ENCODE measurements at places on chromosomes 16 and 17.

- no peak for DNase-seq
Measured at GRCh38 chr17:27157898-27158297, 136.0 kb upstream of the WSB1 start.

DNA sequence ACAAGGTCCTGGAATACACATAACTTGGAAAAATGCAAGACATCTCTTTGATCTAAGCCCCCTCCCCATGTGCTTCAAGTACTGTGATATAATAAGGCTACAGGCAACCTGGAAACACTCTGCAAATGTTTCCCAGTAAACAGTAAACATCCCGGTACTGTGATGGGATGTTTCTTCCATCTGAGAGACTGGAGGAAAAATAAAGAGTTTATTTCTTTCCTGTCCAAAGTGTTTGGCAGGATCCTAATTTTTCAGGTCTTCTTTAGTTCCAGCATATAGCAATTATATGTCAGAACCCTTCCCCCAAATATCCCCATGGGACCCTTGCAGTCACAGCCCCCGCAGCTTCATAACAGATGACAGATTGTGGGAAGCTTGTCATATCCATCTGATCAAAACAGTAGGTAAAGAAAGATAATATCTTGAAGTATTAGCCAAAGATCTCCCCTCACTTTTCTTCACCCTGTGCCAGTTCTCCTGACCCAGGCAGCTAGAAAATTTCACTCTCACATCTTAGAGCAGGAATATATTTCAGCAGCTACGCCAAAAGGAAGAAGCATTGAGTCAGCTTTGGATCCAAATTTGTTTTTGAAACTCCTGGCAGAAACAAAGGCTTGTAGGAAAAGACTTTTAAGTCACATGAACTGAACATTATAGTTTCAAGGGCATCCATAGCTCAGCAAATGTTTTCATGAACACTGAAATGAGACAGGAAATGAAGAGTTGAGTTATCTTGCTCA lies 141.3 kb downstream of the HS3ST3A1 start:
- no peak for DNase-seq

DNA sequence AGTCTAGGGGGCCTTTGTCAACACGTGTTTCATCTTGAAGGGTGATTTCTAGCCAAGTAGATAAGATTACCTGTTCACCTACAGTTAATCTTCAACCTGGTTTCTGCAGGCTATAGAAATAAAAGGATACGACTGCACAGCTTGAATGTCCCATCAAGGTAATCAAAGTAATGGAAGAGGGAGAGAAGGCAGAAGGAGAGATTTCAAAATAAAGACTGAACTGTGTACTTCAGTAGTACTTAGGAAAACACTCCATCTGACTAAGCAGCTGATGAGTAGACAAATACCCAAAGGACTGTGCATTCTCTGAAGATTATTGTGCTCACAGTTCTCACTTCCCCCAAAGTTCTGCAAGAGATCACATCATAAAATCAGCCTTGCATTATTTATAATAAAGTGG lies 5.8 kb upstream of the RFFL start:
- DNase-seq, result no peak

- no peak for DNase-seq
Measured at GRCh38 chr17:49554694-49555494, 20.8 kb upstream of the NXPH3 start.

- DNase-seq, result no peak
Measured at GRCh38 chr17:1362964-1363363, 37.1 kb downstream of the YWHAE start.

DNA sequence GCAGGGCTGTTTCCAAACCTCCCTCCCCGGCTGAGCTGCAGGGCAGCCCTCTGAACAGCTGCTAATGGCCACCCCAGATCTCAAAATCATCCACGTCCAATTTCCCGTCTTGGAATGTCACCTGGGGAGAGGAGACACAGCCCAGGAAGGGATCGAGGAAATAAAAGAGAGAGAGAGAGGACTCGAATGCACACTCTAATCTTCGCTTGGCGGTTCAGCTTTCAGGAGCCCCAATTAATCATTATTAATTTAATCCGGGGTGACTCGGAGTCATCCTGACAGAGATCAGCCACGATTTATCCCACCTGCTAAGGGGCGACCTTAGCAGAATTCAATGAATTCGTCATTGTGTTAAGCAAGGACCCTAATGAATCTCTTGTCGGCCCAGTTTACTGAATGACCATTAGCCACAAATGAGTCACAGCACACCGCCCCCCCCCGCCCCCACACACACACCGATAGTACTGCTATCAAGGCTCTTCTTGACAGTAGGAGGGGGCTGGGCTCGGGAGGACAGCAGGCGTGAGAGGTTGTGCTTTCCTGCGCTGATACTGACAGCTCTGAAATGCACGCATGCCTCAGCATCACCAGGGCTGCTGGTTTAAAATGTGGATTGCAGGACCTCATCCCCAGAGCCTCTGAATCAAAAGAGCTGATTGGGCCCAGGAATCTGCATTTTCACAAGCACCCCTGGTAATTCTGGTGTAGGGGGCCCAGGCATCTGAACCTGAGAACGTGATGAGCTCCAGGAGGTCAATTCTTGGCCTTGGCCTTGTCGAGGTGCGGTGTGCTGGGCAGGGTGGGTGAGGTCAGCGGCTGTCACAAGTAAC lies 190.0 kb upstream of the CIBAR2 start:
- DNase-seq, result no peak

DNA sequence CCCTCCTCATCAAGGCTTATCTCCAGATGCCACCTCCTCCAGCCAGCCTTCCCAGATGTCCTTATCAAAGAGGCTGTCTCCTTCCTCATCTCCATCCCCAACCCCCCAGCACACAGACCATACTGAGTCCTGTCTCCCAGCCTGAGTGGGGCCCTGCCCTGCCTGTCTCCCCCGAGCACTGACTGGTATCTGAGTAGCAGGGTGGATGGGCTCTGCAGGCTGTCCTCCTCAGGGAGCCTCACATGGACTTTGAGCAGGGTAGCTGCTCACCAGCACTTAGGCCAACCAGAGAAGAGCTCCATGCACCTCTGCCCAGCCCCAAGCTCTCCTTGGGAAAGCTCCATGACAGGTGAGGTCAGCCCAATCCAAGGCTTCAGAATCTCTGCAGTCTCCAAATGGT lies 20.0 kb upstream of the ITGA3 start:
- DNase-seq, result no peak

GRCh38 chr16:3175157-3176093 lies 12.6 kb upstream of the OR1F1 start:
- DNase-seq, result peak; percentile 88

DNA sequence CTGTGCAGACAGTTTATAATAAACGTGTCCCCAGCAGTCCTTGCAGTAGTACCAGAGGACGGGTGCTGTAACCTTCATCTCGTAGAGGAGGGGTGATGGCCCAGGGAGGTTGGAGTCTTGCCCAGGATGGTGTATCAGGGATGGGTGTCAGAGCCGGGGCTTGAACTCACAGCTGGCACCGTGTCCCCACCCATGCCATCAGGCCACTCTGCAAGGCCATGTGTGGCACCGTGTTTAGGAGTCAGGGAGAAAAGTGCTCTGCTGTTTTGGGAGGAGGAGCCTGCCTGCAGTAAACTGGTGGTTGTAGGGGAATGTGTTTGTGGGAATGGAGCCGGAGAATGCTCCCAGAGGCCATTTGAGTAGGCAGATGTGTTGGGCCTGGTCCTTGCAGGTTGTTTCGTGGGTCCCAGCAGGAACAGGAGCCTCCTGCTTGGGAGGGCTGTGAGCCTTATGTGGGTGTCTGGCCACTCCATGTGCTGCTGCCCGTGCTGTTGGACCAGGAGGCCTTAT lies 1.7 kb downstream of the ADORA2B start:
- DNase-seq, result no peak

- DNase-seq, result peak; percentile 83
Measured at GRCh38 chr16:14193316-14193871, 122.3 kb downstream of the MRTFB start.

DNA sequence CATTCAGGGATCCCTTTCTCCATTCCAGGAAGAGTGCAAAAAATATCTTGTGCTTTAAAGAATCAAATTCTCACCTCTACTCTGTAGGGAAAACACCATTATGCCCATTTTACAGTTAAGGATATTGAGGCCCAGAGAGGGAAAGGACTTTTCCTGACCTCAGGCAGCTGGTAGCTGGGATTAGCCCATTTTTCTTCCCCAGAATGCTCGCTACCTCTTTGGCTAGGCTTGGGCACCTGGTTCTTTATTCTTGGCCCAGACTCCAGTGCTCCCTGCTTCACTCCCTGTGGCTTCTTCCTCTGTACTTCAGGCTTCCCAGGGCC lies 45.7 kb downstream of the MEOX1 start:
- DNase-seq, result no peak

GRCh38 chr17:78741644-78742284 lies 40.3 kb downstream of the CYTH1 start:
- DNase-seq, result no peak

DNA sequence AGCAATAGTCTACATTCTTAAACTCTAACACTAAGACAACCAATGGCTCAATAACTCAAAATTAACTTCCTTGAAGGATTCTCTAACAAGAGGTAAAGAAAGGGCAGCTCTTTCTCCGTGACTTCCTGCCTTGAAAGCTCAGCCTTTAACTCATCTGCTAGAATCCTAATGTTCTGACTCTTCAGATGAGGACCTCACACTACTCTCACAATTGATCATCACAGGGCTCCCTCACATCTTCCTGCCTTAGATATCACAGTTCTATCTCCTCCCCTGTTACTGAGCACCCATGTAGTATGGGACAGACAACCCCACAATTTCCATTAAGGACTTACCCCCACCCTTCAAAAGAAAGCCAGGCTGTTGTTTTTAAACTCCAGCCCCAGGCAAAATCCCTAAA lies 33.5 kb downstream of the SMURF2 start:
- no peak for DNase-seq

DNA sequence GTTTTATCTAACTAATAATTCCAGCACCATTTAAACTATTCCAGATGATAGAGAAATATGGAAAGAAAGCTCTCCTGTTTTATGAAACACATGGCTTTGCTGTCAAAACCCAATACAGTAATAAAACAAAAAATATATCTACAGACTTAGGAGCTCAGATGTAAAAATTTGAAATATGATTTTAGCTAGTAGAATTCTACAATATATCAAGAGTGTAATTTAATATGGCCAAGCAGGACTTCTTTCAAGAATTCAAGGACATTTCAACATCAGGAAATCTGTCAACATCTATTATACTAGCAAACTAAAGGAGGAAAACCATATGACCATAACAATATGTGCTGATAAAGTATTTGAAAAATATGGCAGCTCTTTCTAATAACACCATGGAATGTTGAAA lies 57.5 kb downstream of the CCDC182 start:
- no peak for DNase-seq

- no peak for DNase-seq
Measured at GRCh38 chr17:40848583-40849235, 18.3 kb downstream of the KRT12 start.

GRCh38 chr16:11139326-11140097 lies 116.5 kb downstream of the SOCS1 start:
- DNase-seq, result peak; percentile 21

DNA sequence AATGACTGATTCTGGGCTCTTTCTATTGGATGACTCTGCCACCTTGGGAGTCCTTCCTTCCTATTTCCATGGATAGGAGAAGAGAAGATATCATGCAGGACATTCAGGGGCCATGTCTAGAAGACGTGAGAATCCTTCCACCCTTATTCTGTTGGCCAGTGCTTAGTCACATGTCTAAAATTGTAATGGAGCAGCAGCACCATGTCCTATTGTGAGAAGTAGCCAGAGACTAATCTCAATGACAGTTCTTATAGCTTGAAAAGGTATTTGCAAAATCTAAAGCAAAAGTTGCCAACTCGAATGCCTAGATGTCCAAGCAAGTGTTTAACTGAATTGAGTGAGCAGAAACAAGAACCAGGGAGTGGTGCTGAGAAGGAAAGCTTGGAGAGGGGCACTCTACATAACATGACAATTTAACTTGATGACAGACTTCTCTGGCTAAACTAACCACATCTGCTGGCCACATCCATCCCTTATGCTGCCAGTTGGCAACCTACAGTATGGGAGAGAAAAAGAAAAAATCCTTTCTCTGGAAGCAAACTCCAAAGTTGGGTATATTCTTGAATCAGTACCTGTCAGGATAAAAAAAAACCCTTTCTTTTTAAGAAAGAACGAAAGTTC lies 225.7 kb downstream of the CDH13 start:
- no peak for DNase-seq

- no peak for DNase-seq
Measured at GRCh38 chr16:86217001-86217890, 293.1 kb upstream of the FOXF1 start.

DNA sequence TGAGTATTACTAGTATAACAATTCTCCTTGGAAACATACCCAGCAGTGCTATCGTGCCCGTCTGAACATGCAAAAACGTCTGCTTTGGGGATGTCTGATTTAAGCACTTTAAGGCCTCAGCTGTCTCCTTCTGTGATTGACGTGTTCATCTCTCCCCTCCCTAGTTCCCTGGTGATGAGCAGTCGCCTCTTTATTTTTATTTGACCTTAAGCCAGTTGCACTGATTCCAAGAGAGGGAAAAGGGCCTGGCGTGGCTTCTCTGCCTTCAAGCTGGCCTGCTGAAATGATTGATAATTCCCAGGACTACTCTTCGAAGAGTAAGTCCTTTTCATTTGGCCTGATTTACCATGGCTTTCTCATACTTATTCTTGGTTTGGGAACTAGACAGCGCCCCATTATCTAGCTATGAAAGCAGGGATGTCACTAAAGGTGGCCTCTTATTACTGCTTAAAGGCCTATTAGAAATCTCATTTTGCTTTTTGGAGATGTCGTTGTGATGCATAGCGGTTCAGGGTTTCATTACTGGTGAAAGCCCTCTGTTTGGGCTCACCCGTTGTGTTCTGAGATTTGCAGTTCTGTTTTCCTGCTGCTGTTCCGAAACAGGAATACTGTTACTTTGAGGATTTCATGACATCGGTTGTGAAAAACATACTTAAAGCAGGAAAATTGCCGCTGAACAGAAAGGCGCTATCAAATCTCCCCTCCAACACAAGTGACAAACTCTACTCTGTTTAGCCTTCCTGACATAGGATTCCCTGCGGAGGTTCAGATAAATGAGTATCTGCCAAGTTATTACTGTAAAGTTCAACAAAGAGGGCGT lies 65.5 kb downstream of the IQCK start:
- no peak for DNase-seq

GRCh38 chr17:72110942-72111318 lies 9.9 kb upstream of the SOX9 start:
- DNase-seq, result peak; percentile 95

GRCh38 chr17:48261297-48261880 lies 153.8 kb downstream of the SNX11 start:
- DNase-seq, result peak; percentile 90

GRCh38 chr16:22328081-22328725 lies 31.0 kb downstream of the POLR3E start:
- DNase-seq, result no peak

GRCh38 chr16:87495578-87496446 lies 3.0 kb upstream of the ZCCHC14 start:
- no peak for DNase-seq

DNA sequence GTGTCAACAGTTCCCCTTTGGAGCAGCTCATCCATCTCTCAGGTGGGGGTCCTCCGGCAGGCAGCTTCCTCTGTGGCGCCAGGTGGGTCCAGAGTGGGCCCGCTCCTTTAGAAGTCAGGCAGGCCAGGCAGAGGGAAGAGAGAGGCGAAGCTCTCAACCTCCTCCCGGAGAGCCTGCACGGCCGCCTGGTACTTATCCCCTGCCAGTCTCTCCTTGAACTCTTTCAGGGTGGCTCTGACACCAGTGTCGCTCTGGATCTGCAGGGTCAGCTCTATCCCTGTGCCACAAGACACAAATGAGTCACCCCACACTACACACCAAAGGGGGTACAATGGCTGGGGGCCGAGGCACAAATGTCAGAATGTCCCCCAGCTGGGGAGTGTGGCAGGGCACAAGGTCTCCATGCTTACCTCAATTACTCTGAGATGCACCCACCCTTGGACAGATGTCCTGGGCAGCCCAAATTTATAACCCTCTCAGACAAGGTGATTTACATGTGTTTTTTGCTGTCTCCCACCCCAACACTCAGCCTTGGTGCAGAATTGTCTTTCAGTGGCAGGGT lies 13.6 kb downstream of the SMCR8 start:
- no peak for DNase-seq
